ENCODE measurements at places on chromosomes 2 and 18.

- DNase-seq: no peak
Observed at GRCh38 chr2:72961853-72962468, 44.6 kb downstream of the EMX1 start.

DNA sequence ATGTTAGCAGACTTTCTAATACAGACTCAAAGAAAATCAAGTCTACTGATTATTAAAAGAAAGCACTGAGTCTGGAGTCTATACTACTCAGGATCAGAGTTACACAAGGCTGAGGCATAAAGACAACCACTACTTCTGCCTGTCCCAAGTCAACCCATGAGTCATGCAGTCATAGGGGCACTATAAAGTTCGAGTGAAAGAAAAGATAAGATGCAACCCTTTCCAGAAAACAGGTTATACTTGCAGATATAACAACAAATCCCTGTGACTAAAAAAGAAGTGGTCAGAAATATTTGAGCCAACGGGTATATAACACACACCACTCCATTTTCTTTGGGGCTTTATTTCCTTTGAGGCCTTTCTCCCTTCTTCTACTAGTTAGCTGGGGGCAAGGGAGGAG is 18.6 kb upstream of the SCRN3 start:
- no peak for DNase-seq

GRCh38 chr2:219698748-219699439 is 71.5 kb downstream of the SLC4A3 start:
- no peak for DNase-seq

- DNase-seq: no peak
Observed at GRCh38 chr2:157572725-157573124, 55.9 kb downstream of the ACVR1C start.

- DNase-seq: no peak
Observed at GRCh38 chr2:134078354-134078753, 175.5 kb upstream of the MGAT5 start.

DNA sequence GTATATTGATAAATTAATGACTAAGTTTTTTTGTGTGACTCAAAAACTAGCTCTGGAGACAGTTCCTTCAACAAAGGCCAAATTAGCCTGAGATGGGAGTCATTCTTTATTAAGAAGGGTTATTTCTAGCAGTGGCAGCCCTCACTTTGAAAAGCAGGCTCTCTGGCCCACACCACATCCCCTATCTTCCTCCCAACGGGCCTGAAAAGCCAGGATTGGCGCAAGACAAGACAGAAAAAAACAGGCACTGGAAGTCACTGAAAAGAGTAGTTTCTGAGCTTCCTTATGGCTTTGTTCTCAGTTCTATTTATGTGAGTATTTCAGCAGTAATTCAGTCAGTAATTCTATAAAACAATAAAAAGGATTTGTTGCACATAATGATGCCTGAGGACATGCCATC is 149.0 kb downstream of the LAMA3 start:
- no peak for DNase-seq

GRCh38 chr18:25171334-25171733 is 180.6 kb downstream of the ZNF521 start:
- no peak for DNase-seq

GRCh38 chr2:117918608-117919007 is 95.3 kb downstream of the CCDC93 start:
- DNase-seq: no peak

DNA sequence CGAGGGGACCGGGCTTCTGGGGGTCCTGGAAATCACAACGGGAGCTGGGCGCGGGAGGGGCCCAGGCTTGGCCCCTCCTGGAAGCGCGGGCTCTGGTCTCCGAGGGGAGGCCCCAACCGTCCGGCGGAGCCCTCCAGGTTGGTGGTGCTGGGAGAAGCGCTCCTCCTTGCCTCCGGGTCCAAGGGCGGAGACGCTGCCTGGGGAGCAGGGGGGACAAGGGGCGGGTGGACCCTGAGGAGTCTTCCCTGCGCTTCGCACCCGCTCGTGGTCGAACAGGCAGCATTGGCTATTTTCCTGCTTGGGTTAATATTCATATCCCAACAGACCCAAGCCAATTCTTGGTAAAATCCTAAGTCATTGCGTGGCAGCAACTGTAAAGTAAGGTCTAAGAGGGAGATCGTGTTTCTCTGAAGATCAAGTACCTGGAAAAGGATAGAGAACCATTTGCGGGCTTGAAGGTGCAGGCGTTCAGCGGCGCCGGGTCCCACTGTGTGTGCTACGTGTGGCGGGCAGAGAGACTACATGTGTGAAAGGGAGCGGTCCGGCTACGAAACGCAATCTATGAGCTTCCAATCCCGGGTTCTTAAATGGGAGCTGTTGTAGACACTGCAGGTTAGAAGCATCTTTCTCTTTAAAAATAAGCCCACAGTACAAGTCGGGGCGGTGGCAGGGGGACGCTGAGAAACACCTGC is 805 bp downstream of the CIDEA start:
- no peak for DNase-seq

- no peak for DNase-seq
Observed at GRCh38 chr2:30510409-30510808, 63.4 kb downstream of the LCLAT1 start.

DNA sequence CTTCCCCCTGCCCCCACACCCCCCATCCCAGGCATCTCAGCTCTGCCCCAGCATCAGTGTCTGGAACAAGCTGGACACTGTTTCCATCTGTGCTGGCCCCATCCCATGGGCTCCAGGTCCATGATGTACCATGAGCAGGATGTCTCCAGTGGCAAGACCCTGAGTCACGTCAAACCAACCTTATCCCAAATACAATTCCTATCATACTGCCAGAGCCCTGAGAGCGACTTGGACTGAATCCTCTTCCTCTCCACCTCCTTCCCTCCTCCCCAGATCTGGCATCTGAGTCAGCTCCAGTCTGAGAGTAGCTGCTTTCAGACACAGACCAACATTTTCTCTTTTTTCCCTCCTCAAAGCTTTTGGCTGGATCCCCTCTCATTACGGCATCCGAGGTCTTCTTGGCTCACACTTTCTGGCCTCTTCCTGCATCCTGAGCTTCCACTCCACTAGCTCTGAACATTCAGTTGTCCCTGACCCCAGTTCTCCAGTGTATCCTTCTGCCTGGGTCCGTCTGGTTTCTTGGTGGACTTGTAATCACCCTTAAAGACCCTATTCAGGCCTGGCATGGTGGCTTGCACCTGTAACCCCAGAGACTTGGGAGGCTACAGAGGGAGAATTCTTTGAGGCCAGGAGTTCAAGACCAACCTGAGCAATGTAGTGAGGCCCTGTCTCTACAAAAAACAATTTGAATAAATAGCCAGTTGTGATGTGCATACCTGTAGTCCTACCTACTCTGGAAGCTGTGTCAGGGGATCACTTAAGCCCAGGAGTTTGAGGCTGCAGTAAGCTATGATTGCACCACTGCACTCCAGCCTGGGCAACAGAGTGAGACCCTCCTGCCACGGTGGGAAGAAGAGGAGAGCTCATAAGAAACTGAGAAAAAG is 68.3 kb downstream of the ACKR3 start:
- no peak for DNase-seq

DNA sequence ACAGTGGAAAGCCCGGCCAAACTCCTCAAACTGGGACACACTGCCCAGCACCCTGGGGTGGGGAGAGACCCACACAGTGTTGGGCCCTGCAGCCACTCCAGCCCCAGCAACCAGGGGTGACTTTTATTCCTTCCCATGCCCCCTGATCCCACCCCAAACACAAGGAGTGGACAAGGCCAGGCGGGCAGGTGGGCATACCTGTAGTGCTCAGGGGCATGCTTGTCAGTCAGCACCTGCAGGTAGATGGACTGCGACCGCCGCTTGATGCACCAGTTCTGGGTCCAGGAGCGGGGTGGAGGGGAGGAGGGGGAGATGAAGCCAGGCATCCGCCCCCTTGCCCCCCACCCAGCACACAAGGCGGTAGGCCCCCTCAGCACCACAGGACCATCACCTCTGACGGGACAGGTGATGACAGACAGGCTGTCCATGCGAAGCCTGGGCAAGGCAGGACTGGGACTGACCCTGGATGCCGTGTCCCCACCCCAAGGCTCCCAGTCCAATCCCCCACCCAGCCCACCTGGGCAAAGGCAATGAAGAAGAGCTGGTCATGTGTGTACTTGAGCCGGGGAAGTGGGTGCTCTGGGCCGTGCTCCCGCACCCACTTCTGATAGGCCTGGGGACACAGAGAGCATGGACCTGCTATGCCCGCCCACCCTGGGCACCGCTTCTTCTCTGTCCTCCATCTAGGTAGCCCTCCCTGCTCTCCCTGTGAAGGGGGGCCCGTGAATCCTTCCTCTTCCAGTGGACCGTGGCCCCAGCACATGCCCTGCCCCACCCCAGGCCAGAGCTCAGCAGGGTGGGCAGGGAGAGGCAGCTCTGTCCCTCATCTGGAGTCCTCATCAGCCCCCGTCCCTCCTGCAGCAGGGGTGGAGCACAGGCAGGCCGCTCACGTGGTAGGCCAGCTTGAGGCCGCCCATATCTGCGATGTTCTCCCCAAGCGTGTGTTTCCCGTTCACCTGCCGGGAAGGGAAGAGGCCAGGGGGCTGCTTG is 7.1 kb downstream of the ECEL1 start:
- DNase-seq: no peak

DNA sequence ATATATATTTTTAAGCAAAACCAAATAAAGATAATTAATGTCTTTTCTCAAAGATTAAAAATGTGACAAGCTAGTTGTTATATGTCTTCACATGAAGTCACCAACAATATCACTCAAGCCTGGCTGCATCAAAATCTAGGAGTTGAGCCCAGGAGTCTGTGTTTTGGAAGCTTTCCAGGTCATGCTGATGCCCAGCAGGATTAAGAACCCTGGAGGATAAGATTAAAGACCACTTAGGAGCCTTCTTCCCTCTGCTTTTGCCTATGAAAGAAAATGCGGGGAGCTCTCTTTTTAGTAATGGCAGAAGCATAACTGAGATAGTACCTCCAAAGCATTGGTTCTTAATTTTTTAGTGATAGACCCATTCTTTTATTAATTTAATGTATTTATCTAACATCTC is 157.4 kb downstream of the ASXL3 start:
- no peak for DNase-seq

GRCh38 chr2:17518212-17519154 is at the start of gene RAD51AP2:
Gene RAD51AP2 (minus strand): TSS chr2:17518440. CDS start chr2:17518415, 25 bp downstream.
- DNase-seq: no peak

DNA sequence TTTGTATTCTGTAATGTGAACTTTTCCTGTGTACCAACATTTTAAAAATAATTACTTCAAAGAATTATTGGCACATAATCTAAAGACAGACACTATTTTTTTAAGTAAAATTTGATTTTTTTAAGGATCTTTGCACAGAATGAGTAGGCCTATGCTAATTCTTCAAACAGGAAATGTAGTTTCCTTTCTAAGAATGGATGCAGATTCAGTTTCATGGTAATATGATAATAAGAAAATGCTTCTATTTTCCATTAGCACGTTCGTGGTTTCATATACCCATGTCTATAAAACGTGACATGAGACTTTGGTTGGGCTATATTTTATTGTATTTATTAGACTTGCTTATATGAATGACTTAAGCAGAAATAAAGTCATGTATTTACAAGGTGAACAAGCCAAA is 191.8 kb upstream of the RBBP8 start:
- no peak for DNase-seq

- no peak for DNase-seq
Observed at GRCh38 chr18:46657115-46657955, at the start of gene LOXHD1. Gene LOXHD1 (minus strand): TSS chr18:46657220. CDS start chr18:46657033, 187 bp downstream.

DNA sequence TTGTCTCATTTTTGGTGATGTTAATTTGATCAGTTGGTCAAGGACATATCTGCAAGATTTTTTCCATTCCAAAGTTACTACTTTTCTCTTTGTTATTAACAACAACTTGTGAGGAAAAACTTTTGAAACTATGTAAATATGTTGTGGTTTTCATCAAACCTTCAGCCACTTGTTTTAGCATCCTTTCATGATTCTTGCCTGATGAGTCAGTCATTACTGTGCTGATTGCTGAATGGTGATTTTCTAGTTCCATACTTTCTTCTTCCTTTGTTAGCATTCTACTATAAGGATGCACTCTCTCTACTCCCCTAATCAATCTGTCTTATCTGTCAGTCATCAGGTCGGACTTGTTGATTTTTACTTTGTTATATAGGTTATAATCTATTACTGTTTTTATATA is 10.9 kb downstream of the TMEM87B start:
- no peak for DNase-seq

- DNase-seq: no peak
Observed at GRCh38 chr2:134491771-134492441, 226.9 kb downstream of the TMEM163 start.

GRCh38 chr18:25826823-25827222 is 263.6 kb downstream of the SS18 start:
- DNase-seq: no peak

GRCh38 chr2:13193075-13193474 is 476.3 kb downstream of the TRIB2 start:
- DNase-seq: no peak

DNA sequence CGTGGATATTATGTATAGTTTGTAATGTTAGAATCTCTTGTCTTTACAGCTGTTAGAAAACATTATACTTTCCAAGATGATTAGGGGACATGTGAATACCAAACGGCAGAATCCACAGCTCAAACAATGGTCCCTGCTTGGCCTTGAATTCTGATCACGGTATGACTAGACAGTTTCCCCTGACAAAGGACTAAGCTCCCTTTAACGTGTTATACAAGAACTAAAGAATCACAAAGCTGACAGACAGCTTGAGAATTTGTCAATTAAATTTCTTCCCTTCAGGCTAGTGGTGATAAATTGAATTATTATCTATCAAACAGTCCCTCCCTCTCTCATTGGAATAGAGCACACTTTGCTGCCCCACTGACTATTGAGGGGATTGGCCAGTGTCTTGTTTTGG is 359.2 kb upstream of the ID2 start:
- no peak for DNase-seq

DNA sequence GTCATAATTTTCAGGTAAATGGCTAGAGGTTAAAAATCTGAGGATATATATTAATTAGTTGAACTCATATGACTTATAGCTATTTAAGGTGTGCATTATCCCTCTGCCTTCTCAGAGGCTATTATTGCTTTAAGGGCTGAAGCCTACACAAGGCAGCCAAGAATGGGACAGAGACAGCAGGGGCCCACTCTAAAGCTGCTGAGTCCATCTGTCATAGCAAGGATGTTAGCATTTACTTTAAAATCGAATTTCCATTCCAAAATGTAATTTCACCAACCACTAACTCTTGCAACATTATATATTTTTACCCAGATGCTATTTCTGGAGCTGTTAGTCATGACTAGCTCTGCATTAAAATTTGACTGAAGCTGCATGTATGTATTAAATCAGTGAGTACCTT is 236.3 kb upstream of the FSIP2 start:
- DNase-seq: no peak
